ENCODE measurements at places on chromosomes 5 and 9.

- DNase-seq = no peak
These were observed 384.2 kb upstream of the RPS23 start for GRCh38 chr5:82662340-82662739.

DNA sequence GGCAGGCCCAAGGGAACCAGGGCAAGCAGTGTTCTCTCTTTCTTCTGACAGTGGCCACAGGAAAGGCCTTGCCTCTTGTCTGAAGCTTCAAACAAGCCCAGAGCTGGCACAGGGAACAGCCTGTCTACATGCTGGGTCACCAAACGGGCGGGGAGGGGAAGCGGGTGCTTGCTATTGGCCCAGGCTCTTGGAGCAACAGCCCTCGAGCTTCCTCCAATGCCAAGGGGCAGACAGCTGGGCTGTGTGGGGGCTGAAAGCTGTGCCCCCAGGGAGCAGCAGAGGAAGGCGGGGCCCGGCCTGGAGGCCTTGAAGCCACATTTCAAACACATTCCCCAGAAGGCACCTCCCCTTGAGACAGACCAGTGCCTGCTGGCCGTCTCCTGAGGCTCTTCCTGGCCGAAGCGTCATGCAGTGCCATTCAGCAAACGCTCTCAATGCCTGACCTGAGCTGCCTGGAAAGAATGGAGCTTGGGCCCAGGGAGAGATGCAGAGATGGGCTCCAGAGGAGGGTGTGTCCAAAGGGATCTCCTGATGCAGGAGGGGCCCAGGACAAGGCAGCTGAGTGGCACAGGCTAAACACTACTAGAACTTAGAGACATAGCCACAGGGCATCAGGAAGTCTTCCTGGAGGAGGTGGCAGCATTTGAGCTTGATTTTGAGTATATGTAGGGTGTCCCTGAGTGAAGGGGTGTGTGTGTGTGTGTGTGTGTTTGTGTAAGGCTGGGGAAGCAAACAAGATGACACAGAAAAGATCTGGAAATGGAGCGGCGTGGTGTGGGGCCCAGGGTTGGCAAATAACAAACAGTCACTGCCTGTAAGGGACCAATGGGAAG, 2.5 kb downstream of the FIBCD1 start:
- no peak for DNase-seq

GRCh38 chr5:6178846-6179532, 199.4 kb downstream of the MED10 start:
- DNase-seq = no peak

GRCh38 chr5:147101659-147102369, 133.0 kb upstream of the STK32A start:
- no peak for DNase-seq

DNA sequence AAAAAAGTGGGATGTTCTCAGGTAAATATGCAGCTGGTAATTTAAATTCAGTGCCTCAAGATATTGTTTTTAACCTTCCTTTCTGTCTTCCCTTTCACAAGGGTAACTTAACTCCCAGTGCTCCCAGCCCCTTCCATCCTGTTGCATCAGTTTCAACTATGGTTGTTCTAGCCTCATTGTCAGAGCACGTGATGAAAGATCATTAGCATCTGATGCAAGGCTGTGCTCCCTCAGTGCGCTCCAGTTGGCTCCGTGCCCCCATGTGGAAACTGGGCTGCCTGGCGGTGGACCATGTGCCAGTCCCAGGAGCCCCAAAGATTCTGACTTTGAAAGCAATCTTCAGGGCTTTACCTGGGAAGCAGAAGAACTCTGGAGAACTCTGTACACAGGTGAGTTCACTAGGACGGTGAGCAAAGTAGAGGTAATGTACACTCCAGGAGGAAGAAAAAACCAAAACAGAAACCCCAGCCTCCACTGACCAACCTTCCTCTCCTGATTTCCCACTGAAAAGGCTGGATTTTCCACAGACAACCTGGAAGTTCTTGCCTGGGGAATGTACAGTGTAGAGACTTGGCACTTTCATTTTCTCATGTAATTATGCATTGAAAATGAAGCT, 96.9 kb downstream of the SLC1A3 start:
- DNase-seq = no peak

GRCh38 chr9:25017779-25018178, 472.1 kb upstream of the IZUMO3 start:
- no peak for DNase-seq

GRCh38 chr9:137326445-137327065, 24.5 kb upstream of the NRARP start:
- no peak for DNase-seq

DNA sequence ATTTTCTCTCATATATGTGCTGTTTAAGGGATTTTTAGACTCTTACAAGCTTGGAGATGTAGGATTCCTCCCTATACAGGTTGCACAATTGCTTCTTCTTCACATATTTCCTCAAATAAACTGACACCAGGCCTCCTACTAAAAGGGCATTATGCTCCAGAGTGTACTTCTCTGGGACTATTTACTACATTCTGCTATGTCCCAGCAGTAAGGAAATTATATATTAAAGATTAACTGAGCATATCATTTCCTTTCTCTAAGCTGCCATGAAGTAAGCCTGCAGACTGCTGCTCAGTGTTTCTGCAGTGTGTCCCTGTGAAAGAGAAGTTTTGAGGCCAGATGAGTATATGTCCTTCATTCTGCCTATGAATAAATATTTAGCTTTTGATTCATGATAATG, 356.9 kb upstream of the NUDT12 start:
- DNase-seq = no peak

GRCh38 chr5:142366007-142366406, 41.2 kb upstream of the SPRY4 start:
- no peak for DNase-seq

- no peak for DNase-seq
These were observed 62.1 kb downstream of the SEMA5A start for GRCh38 chr5:9483779-9484178.

GRCh38 chr9:132506977-132507669, 75.3 kb upstream of the BARHL1 start:
- no peak for DNase-seq

GRCh38 chr5:178234121-178234749, 1.6 kb upstream of the PHYKPL start:
- DNase-seq = no peak

DNA sequence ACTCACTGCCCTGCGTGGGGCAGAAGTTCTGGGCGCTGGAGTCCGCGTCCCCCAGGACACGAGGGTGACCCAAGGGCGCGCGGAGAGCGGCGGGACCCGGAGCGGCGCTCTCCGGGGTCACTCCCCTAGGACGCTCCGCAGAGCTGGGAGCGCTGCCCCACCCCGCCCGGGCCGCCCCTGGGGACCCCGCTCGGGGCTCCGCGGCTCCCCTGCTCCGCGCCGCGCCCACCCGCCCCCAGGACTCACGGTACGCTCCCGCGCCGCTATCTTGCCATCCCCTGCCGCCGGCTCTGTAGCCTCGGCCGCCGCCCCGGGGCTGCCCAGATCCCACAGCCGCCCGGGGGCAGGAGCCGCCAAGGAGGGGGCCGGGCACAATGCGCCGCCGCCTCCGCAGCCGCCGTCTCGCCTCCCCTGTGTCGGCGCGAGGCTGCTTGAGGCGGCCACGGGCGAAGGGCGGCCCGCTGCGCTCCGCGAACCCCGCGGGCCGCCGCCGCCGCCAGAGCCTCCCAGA, 303 bp downstream of the LIFR start:
- DNase-seq = no peak

DNA sequence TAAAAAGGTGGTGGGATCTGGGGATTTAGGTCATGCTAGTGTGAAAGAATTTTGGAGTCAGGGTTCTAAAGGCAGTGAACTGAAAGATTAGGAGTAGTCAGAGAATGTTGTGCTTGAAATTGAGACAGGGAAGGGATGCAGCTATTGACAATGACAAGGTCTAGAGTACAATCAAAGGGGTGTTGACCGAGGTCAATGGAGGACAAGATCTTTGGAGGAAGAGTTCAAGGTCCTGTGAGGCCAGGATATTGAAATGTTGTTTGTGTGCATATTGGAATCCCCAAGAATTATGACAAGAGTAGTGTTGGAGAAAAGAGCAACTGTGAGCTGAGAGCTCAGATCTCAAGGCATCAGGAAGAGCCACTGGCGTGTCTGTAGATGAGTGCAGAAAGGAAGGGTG, 116.9 kb downstream of the RASGRF2 start:
- no peak for DNase-seq

GRCh38 chr5:74628359-74628758, 12.2 kb downstream of the ENC1 start:
- no peak for DNase-seq

DNA sequence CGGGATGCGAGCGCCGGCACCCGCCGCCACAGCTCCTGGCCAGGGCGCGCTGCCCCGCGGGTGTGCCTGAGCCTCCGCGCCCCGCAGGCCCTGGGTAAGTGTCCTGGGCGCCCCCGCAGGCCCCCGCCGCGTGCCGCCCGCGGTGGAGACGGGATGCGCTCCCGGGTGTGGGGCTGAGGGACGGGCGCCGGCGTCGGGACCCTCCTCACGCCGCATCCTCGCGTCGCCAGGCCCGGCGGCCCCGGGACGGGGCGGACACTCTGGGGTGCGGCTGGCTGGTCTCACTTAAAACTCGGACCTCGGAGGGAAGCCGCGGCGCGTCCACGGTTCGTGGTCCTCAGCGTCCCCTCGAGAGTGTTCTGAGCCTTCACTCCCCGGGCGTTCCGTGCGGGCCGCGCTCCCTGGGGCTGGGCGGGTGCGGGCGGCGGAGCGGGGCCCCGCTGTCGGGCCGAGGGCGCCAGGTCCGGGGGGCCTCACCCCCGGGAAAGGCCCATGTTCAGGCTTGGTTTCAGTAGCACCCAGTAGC, 275 bp downstream of the AHRR start:
- no peak for DNase-seq

DNA sequence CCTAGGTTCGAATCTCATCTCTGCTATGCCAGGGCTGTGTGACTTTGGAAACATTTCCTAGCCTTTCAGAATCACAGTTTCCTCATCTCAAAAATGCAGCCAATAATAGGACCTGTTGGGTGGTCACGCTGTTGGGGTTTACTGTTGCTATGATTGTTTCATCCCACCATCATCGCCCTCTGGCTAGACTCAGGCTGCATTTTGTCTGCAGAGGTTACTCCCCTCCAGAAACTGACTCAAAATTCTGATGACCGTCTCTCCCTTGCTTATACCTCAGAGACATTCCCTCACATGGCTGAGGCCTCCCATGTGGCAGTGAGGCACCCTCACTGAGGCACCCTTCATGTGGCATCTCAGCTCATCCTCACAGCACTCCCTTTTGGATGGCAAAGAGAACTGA, 61.6 kb downstream of the COL27A1 start:
- DNase-seq = no peak

DNA sequence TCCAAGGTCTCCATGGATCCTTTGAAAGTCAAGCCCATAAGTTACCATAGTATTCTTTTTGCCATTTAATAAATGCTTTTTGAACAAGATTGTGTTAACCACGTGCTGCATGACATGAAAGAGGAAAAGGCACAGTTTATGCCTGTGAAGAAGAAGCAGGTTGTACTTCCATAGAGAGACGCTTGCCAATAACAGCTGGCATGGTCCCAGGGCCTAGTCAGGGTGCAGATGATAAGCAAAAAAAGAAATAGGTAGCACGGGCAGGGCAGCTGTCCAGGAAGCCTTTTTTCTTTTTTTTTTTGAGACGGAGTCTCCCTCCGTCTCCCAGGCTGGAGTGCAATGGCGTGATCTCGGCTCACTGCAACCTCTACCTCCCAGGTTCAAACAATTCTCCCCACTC, 71.8 kb upstream of the CLINT1 start:
- DNase-seq = no peak

DNA sequence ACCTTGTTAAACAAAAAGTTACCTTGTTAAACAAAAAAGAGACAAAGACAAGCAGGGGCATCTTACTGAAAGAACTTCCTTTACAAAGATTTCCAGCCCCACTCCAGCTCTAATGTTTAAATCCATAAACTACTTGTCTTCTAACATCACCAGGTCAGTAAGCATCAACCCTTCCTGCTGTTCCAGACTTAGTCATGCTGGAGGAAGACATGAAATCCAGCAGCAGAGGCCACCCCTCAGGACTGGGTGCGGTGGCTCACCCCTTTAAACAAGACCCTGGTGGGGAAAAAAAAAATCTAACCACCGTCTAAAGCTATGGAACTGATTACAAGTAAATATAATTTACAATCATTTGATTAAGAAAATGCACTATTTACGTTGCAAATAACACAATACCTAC, 9.1 kb downstream of the PDCL start:
- no peak for DNase-seq

GRCh38 chr9:123216251-123216797, 52.1 kb downstream of the STRBP start:
- DNase-seq = no peak

DNA sequence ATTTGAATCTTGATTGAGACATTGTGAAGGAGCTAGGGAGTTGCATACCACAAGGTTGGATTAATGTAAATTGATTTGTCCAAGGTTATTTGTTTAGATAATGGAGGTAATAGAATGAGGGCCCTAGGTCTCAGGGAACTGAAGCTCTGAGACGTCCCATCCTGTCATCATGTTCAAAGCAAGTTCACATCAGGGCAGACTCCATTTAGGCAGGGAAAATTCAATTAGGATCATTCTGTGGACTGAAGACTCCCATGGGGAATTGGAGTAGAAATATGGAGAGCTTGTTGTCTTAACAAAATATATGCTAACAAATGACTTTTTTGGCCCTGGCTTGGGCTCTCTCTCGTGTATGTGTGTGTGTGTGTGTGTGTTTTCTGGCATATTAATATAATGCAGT, 722.0 kb upstream of the ADAMTS16 start:
- no peak for DNase-seq

DNA sequence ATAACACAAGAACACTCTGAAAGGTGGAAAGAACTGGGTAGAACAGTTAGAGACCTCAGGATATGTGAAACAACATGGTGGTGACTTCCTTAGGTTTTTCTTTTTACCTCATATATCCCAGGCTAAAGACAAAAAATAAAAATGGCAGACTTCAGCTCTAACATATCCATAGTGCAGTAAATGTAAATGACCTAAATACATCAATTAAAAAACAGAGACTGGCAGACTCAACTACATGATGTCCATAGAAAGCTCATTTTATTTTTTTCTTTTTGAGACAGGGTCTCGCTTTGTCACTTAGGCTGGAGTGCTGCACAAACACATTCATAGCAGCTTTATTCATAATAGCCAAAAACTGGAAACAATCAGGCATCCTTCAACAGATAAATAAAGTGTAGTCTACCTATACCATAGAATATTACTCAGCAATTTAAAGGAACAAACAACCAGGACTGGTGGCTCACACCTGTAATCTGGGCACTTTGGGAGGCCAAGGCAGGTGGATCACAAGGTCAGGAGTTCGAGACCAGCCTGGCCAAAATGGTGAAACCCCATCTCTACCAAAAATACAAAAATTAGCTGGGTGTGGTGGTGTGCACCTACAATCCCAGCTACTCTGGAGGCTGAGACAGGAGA, 4.8 kb downstream of the C5orf15 start:
- DNase-seq = no peak

Data from urinary bladder (tissue), 4 donors.